ENCODE measurements at places on chromosomes 11 and 22.

GRCh38 chr11:59822989-59823566 lies 12.5 kb upstream of the MRPL16 start:
- peak; percentile 38 for DNase-seq

- no peak for DNase-seq
These were observed 22.1 kb downstream of the SRPRA start for GRCh38 chr11:126246636-126247035.

- DNase-seq = no peak
These were observed 133.4 kb downstream of the DBX1 start for GRCh38 chr11:20026629-20027555.

DNA sequence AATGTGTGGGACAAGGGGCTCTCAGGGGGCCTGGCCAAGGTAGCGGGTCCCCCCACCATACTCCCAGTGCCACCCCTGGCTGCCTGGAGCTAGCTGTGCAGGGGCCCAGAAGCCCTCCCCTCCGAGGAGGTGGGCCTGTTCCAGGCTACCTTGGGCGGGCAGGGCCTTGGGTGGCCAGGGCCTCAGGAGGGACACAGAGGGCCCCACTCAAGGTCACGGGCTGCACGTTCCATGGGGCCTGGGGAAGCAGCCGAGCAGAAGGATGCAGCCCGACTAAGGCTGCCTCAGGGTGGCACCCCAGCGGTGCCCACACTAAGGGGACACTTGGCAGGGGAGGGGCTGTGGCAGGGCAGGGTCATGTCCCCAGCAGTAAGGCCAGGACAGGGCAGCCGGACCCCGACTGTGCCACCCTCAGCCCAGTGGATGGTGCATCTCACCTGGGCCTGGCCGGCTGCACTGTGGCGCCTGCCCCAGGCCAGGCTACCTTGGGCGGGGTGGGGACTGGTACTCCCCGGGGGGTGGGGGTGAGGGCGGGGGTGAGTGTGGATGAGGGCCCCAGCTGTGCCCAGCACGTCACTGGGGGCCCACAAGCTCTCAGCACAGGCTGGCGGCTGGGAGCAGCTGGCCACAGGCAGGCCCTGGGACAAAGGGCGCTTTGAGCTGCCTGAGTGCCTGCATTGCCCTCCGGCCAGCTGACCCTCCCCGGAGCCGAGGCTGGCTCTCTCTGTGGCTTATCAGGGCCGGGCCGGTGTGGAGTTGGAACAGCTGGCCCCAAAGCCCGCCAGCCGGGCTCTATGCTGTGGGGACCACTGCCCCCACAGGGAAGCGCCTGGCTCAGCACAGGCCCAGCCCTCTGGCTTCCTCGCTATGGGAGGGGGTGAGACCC lies 117.1 kb downstream of the KCNQ1 start:
- DNase-seq = no peak

GRCh38 chr11:94876222-94876621 lies 97.1 kb downstream of the CWC15 start:
- no peak for DNase-seq

DNA sequence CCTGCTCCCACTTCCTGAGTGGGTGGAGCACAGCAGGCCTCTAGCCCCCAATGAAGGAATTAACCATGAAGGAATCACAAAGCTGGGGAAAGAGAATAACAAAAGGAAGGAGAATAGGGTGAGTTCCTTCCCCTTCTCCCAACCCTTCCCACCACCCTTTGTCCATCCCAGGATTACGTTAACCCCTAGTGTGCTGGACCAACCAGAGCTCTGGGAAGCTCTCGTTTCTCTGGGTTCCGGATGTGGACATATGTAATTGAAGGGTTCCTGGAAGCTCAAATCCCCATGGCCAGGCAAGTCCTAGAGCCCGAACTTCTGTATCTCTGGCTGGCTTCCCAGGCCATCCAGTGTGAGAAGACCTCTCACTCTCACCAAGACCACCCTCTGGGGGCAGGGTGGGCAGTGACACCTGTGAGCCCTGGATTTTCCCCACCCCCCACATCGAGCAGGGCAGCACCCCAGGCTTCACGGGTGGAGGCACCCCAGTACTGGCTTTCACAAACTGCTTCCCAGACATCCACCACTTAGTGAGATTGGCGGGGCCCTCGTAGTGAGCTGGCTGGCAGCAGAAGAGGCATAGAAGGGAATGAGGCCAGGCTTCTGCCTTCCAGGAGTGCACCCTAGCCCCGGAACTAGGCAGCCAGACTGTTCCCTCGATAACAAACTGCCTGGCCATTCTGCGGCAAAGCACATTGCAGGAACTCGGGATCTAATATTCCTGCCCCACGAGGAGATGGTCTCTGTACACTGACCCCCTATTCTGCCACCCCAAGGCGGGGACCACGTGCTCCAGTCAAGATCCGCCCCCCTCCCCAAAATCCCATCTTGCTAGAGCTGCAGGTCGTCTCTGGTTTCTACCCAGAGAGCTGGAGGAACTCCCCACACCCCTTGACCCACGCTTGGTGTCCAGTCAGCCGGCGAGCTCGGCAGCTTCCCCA lies 2.1 kb downstream of the NECTIN1 start:
- DNase-seq = no peak

GRCh38 chr11:72834905-72835304 lies 20.7 kb downstream of the ATG16L2 start:
- DNase-seq = no peak

DNA sequence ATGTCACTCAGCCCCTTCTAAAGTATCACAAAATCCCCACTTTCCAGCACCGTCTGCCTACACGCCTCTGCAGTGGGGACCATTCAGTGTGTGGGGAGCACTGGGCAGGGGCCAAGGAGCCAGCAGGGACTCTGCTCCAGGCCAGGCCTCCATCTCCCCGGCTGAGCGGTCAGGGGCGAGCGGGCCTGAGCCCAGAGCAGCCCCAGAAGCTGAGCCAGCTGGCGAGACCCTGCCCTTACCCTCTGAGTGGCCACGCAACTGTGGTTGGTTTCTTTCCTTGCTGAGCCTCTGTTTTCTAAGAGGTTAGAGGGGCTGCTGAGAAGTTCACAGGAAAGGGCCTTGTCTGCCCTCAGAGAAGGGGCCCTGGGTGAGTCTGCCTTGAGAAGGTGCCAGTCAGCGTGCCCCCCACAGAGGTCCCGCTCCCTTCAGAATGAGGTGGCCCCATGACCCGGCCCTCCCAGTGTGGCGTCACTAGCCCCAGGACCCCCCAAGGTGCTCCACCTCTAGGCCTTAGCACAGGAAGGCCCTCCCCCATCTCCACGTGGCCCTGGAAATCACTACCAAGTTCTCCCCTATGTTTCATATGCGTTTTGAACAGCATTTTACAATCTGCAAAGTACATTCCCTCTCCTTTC lies 46.9 kb downstream of the WNT11 start:
- no peak for DNase-seq

- no peak for DNase-seq
These were observed 17.1 kb downstream of the APOL4 start for GRCh38 chr22:36184433-36185025.

DNA sequence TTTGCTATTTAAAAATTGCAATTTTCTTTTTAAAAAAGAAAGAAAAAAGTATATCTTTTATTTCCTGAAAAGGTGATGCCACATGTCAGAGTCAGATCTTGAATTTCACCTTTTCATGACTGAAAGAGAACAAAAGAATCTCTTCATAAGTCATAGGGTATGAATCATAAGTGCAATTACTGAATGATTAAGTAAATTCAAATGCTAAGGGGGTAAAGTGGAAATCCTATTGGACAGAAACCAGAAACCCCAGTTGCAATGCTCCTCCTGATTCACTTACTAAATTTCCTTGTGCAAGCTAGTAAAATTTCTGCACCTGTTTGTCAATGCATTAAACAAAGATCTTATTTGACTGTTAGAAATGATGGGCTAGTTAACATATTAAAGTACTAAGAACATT lies 8.2 kb upstream of the PRRG4 start:
- no peak for DNase-seq

- no peak for DNase-seq
These were observed 38.8 kb downstream of the MARK2 start for GRCh38 chr11:63877658-63878241.

DNA sequence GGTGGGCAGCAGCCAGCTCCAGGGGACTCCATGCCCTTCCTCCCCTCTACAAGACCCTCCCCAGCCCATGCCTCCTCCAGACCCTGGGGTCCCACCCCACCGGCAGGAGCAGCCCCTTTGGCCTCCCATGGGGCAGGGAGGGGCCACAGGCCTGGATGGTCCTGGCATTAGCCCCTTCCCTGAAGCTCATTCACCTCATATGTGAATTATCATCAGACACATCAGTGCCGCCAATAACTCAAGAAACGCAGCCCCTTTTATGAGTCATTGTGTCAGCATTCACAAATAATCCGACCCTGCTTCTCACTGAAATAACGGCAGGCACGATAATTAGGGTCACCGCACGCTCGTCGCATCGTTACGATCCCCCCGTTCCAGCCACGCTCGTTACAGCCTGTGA lies 124.2 kb downstream of the BRD1 start:
- no peak for DNase-seq

GRCh38 chr11:86184728-86185380 lies 59.7 kb upstream of the EED start:
- no peak for DNase-seq

GRCh38 chr11:35548925-35549561 lies 23.6 kb upstream of the PAMR1 start:
- no peak for DNase-seq

DNA sequence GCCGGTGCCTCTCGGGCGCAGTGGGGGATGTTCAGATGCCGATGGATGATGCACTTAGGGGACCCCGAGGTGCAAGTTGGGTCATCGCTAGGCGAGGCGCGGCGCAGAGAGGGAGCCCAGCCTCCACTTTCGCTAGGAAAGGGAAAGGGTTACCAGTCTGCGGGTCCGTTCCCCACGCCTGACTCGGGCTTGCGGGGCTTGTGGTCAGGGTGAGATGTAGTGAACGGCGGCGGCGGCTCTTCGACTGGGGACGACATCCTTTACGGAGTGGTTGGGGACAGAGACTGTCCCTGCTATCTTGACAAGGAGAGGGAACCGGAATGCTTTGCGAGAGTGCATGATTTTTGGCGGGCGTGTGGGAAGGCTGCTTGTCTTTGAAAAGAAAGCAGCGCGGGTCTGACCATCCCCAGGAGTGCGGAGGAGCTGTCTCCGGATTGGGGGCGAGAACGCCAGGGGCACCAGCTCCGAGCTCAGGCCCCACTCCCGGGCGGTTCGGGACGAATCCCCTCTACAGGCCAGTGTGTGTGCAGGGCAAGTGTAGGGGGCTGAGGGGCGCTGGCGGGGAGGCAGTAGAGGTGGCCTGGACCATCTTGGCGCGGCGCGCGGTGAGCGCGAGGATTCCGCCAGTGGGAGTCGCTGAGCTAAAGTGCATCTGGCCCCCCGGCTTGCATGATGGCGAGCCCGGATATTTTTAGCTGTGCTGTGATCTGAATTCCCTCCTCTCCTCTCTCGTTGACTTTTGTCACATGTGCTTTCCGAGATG lies 1.1 kb downstream of the FAT3 start:
- DNase-seq = no peak

GRCh38 chr22:42069801-42070516 lies 653 bp downstream of the NAGA start:
- DNase-seq = no peak

DNA sequence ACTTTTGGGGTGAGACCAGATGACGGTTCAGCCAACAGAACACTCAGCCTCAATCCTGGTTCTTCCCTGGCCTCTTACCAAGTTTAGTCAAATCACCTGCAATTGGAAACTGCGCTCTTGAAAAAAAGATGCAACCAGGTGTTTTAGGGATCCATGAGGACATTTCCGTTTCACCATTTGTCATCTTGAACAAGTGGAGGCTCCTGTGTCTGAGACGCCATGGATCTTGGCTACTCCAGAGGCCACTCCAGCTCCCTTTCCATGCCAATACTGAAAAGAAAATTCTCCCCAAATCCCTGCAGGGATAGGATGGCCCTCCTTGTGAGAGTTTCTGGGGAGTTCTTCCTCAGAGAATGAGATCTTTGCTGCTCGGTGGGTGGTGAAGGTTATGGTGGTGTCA lies 27.7 kb downstream of the LRRC74B start:
- no peak for DNase-seq

- DNase-seq = no peak
These were observed 518 bp upstream of the CHRM1 start for GRCh38 chr11:62921573-62922188.

DNA sequence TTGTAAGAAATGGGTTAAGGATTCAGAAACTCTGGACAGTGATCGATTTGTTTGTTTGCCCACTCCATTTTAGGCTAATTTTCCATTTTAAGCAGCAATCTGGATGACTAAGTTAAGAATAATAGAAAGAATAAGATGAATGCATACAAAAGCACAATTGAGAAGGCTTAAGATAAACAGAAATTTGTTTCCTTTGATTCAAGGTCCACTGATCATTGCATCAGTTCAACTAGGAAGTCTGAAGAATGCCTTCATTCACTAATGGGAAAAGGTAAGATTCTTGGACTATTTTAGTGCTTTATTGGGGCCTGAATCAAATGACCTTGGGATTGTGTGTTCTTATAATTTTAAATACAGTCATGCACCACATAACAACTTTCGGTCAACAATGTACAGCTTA lies 140.8 kb downstream of the CADM1 start:
- DNase-seq = no peak

DNA sequence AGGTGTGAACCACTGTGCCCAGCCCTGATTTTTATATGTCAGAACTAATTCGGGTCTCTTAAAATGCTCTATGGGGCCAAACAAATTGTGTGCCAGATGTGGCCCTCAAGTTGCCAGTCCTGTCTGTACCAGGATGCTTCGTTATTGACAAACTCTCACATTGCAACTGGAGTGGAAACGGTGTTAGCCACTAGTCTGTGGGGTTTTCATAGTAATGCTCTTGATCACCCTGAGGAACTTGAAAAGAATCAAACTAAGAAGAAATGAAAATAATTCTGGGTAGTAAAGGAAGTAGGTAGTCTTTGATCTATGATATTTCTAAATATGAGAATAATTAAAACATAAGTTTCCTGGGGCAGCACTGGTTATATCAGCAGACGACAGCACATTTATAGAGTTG lies 67.3 kb upstream of the ADSL start:
- no peak for DNase-seq

DNA sequence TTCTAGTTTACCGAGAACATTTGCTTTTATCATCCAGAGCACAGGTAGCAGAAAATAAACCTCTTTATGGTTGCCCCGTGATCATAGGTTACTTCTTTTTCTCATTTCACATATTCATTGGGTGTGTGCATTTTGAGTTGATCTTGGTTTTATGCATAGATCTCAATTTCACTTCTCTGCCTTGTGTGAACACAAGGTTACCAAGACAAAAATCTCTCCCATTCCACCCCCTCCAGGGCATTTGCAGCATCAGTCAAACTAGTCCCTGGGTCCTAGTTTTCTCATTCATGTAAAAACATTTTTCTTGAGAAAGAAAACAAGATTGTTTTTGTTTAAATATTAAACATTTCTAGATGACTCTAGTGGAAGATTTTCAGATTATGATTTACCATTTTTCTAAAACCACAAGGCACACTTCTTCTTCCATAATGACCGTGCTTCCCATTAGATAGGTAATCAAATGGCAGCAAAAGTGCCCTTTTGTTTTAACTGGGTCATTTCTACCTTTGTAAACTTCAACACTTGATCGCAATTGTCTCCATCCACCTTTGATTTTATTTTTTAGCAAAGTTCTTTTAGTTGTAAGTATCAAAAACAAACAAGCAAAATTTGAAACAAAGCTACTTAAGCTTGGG lies 526.6 kb upstream of the CADM1 start:
- no peak for DNase-seq
